Nucleus accumbens (tissue), 56 donors: ENCODE measurements at places on chromosomes 13 and 19.

GRCh38 chr13:45827318-45827717 lies 24.2 kb downstream of the SIAH3 start:
- no peak for DNase-seq

GRCh38 chr13:97715763-97716162 lies 237.7 kb upstream of the IPO5 start:
- no peak for DNase-seq

DNA sequence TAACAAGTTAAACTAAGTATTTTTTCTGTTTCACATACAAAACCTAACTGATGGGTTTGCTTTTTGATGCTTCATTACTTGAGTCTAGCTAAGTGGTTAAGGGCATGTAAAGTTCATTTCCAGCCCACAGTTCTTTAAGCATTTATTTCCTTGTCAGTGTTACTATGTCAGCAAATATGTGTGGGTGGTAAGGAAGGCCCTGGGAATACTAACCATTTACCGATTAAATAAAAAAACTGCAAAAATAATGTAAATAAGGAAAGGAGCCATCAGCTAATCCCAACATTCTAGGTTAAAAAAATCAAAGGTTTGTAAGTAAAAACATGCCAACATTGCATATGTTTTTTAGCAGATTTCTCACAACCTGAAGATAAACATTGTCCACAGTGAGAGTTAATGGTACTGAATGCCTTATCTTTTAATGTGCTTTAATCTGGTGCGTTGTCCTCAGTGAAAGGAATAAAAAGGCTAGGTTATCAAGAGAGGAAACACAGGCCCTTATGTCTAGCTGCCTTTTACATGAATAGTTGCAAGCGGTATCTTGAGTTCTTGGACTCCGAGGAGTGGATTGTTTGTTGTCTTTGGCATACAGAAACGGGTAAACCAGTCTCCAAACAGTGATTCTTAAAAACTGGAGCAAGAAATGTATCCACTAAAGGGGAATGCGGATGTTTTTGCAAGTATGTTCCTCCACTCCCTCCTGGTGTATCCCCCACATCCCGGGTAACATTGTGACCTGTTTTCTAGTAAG lies 949.6 kb upstream of the SLC10A2 start:
- DNase-seq: no peak

GRCh38 chr13:42548731-42549551 lies 25.0 kb upstream of the TNFSF11 start:
- DNase-seq: no peak

DNA sequence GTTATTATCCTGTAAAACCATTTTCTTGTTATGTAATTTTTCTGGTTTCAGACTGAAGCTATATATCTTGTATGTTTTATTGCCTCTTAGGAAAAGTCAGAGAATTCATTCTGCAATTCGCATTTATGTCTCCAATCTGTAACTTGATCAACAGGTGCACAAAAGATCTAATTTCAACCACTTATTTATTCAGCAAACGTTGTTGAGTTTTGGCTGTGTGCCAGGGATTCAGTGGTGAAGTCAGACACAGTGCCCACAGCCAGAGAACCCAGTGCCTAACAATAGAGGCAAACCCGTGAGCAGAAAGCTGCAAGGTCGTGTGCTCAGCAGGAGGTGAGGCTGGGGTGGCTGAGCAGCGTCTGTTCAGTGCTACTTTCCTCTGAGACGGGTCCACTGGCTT lies 119.5 kb upstream of the MCF2L start:
- DNase-seq: no peak

GRCh38 chr19:7074705-7075282 lies 5.3 kb downstream of the ZNF557 start:
- DNase-seq: no peak

DNA sequence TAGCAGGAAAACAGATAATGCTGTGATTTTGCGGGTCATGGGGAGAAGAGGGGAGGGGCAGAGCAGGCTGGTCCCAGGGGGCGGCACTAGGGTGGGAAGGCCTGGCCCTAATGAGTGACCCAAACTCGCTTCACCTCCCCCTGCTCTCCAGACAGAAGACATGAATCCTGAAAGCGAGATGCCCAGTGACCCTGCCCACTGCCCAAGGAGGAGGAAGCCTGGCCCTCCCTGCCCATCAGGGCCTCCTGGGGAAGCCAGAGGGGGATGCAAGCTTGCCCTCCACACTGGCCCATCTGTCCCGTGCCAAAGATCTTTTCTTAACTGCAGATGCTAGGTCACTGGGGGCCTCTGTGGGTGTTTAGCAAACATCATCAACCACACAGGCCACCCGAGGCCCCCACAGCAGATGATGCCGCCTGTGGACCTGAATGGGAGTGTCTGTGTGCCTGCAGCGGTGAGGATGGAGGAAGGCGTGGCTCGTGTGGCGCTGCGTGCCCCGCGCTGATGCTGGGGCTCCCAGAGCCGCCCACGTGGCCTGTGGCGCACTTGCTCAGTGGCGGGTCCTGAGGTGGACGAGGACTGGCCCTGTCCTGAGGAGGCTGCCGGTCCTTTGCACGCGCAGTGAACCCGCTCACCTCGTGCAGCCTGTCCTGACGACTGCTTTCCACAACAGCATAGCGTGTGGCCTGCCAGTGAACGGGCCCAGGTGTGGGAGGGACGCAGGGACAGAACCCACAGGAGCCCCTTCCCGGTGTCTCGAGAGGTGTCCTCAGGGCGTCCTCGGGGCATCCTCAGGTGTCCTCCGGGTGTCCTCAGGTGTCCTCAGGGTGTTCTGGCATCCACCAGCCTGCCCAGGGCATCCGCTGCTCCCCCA lies 80.5 kb upstream of the MCF2L start:
- no peak for DNase-seq

DNA sequence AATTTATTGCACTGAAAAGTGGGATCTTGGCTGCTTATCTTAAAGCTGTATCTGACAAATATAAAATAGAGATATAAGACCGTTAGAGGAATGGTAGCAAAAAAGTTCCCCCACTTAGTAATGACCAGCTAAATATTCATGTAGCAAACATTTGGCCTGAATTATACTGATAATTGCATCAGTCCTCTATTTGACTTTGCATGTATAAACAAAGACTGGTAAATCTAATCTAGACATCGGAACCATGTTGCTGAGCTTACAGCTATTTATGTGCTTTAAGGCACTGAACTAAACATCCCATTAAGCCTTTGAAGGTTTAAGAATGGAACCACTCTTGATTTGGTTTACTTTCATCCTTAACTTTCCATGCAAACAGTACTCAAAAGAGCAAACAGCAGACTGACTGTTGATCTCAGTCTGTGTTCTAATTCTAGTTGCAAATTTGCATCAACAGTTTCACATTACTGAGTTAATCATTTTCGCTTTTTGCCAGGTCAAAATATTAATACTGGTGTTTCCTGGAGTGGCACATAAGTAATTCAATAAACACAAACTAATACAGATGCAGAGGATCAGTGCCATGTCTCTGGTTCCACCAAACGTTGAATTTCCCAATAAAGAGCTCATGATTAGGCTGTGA lies 203.5 kb upstream of the HTR2A start:
- no peak for DNase-seq

DNA sequence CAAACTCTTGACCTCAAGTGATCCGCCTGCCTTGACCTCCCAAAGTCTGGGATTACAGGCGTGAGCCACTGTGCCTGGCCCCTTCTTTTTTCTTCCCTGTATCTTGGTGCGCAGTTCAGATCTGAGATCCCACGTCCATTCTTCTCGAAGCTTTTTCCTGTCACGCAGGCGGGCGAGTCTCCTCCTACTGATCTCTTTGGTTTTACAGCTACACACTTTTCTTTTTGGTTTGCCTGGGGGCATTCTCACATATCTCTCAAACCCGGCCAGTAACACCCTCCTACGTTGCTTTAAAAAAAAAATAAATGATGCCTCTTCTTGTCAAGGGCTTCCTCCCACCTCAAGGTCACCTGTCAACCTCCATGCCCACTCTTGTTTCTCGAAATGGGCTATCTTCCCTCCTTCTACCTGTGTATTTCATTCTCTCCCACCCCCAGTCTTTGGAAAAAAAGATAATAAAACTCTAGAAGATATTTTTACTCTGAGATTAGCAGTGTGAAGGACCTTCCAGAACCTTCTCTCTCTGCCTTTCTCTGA lies 12.1 kb downstream of the TMPRSS9 start:
- no peak for DNase-seq

- no peak for DNase-seq
Observed at GRCh38 chr13:91399189-91400062, 1.0 kb downstream of the GPC5 start.

DNA sequence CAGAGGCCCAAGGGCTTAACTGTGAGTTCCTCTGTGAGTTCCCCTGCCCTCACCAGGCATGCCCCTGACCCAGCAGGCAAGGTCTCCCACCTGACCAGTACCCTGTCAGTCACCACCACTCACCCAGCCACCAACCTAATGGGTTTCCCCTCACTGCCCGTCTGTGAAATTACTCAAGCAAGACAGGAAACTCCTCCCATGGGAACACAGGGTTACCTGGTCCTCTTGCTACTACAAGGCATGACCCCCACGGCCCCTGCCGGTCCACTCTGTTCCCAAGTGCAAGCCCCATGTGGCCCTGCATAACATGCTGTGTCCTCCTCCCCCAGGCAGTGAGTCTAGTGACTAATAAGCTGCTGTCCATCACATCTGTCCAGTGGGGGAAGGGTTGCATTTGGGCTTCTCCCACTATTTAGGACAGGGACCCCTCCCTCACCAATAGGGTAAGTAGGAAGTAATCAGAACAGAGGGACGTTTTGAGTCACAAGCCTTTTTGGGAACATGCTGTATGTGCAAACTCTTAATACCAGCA lies 8.0 kb upstream of the DHRS12 start:
- no peak for DNase-seq

GRCh38 chr19:16446108-16446723 lies 25.6 kb downstream of the EPS15L1 start:
- no peak for DNase-seq

GRCh38 chr13:111143865-111144540 lies 28.9 kb downstream of the ARHGEF7 start:
- no peak for DNase-seq

GRCh38 chr13:71213252-71213821 lies 653.7 kb downstream of the DACH1 start:
- DNase-seq: no peak

DNA sequence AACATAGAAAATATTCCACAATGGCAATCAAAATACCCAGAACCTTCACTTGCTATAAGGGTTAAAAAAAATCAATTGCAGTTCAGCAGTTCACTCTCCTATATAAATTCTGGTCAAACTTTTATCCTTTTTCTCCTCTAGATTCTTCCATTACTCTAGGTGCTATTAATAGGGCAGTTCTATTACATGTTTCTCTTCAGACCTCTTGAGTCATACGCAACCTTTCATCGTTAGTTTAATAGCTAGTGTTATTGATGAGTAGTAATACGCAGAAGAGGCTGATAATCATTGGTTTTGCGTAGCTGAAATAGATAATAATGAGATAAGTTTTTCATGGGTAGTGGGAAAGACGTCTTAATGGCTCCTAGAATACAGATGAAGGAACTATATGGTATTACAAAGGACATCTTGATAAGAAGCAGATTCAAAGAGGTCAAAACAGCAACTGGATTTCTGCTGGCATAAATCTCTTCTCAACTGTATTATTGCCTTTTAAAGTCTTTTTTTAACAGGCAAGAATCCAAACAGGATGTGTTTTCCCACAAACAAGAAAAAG lies 118.3 kb upstream of the STARD13 start:
- no peak for DNase-seq

DNA sequence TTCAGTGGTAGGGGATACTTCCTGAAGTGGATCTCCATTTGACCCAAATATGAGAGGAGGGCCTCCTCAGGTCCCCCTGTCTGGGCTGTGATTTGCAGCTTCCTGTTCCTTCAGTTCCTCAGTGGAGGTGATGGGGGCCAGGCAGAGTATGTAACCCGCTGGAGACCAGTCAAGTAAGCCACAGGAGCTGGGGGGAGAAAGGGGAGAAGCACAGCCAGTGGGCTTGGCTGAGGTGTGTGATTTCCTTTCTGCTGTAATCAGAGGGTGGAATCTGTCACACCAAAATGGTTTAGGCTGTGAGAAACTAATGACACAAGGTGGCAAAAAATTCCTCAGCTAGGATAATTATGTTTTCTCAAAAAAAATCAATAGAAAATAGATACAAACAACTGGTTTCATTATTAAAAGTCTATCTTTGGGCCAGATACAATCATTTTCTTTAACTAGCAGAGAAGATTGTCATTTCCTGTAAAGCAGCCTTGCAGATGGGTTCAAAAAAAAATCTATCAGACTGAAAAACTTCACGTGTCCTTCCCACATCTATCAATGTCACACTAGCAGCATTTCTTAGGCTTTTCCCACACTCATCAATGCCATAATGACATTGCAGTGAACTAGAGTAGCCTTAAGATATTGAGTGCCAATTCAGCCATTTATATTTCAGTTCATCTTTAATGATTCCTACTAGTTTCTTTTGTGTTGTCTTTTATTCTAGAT lies 1660.3 kb downstream of the EFNB2 start:
- no peak for DNase-seq

DNA sequence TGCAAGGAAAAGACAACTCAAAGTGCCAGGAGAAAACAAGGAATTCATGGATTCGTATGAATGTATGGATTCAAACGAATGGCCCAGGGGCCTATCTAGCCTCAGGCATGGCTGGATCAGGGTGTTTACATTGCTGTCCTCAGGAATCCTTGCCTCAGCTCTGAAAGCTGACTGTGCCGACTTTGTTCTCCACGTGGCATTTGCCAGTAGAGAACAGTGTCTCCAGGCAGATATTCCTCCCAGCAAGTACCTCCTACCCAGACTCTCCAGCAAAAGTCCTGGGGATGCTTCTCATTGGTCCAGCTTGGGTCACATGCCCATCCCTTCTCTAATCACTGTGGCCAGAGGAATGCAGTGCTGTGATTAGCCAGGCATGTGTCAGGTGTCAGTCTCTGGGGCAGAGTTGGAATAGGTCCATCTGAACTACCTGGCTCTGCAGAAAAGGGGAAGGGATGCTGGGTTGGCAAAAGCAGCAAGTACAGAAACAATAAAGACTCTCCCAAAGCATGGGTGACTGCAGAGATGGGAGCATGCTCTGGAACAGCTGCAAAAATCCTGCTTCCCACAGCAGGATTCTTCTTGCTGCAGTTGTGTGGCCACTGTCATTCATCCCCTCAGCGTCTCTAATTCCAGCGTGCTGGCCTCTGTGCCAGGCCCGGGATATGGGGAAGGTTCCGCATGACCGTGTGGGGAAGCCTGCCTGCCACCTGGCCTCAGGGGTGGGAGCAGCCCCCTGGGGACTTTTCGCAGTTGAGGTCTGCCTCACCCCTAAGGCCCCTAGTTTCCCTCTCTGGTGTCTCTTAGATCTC lies 30.0 kb downstream of the CCNE1 start:
- no peak for DNase-seq

DNA sequence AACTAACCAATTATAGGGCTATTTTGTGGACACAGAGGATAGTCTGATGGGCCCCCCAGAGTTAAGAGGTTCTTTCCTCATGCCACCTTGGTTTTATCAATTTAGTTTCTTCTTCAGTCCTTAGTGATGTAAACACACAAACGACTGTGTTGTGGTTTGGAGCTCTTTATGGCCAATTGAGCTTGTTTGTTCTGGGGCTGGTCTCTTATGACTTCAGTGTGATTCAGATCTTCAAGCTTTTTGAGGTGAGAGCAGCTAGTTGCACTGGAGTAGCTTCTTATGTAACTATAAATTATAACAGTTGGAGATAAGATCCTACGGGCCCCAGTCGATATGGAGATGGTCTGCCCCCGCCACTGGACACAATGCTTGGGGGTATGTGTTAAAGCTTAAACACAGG lies 22.0 kb upstream of the GJB6 start:
- no peak for DNase-seq
